ENCODE measurements at places on chromosomes 2 and 18.

- DNase-seq: no peak
These were observed 705 bp upstream of the TEX261 start for GRCh38 chr2:70995426-70995729.

DNA sequence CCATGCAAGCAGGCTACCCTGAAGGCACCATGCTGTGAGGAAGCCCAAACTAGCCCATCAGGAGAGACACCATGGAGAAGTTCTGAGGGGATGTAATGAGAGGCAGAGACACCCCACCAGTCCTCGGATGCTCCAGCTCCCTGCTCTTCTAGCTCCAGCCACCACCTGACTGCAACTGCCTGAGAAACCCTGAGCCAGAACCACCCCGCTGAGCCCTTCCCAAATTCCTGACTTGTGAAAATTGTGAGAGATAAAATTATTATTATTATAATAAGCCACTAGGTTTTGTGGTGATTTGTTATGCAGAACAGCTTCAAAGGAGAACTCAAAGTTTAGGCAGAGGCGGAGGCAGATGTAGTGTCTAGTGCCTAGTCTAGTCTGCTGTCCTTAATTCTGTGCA, 67.1 kb upstream of the HK2 start:
- DNase-seq: no peak

DNA sequence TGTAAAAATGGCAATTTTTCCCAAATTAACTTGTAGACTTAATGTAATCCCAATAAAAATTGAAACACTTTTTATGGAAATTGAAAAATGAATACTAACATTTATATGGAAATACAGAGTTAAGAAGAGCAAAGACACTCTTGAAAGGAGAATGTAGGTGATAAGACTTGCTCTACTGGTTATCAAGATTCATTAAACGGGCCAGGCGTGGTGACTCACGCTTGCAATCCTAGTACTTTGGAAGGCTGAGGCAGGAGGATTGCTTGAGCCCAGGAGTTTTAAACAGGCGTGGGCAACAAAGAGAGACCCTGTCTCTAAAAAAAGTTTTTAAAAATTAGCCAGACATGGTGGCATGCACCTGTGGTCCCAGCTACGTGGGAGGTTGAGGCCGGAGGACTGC, 29.5 kb upstream of the ZNF396 start:
- DNase-seq: no peak

DNA sequence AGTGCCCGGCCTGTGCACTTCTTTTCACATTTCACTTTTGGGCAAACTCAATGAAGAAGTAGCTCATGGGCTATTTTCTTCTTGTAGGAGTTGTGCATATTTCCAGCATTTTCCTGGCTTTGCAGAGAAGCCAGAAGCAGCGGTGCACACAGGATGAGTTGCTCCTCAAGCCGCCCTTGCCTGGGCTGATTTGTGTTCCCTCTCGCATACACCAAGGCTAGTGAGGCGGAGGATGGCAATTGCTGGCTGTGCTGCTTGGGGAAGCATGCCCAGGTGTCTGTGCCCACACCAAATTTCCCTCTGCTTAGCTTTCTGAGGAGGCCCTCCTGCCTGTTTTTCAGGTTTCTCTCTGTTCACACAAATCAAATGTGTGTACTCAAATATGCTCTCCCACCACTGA, 85.4 kb upstream of the TMEM200C start:
- no peak for DNase-seq

DNA sequence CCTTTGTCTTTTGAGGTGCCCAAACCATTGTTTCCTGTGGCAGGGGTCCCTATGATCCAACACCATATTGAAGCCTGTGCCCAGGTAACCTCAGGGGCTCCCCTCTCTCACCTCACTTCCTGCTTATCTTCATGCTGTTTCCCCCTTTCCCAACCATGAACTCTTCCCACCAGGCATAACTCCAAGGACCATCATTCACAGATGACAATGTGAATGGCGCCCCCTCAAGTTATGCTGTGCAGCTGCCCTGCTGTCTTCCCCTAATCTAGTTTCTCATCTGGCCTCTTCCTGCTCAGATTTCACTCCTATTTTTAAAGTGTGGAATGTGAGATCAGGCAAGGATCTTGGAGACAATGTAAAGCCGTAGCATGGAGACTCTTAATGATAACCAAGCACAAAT, 1.4 kb downstream of the GMPPA start:
- DNase-seq: no peak

DNA sequence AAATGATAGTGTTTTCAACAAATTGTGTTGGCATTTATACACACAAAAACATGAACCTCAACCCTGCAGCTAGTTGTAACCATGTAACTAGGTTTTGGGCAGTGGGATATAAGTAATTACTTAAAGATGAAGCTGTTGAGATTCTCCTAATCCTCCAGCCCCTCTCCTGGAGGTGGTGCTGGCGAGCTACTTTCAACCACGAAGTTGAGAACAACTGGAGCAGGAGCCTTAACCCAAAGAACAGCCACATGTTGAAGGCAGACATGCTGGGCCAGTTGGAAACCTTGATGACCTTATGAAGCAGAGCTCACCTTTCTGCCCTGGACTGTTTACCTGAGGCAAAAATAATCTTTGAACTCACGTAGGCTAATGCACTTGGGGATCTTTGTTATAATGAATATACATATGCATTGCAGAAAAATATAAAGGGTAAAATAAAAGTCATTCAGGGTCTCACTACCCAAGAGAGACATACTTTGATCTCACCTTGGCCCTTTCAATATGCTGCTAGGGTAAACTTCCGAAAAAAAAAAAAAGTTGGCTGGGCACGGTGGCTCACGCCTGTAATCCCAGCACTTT, 89.6 kb upstream of the NPAS2 start:
- DNase-seq: no peak

DNA sequence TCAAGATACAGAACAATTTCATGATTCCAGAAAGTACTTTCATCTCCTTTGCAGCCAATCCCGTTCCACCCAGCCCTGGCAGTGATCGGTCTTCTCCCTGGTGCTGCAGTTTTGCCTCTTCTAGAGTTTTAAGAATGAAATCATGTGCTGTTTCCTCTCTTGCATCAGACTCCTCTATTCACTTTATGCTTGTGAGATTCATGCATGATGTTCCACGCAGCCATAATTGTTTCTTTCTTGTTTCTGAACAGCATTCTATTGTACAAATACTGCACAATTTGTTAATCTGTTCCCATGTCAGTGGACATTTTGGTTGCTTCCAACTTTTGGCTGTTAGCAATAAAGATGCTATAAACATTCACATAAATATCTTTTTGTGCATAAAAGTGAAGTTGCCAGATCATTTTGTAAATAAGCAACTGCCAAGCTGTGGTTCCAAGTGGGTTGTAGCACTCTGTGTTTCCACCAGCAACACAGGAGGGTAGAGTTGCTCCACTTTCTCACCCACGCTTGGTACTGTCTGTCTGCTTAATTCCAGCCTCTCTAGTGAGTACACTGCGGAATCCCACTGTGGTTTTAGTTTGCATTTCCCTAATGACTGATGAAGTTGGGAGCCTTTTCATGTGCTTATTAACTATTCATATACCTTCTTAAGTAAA, 104.5 kb downstream of the TWIST2 start:
- DNase-seq: no peak

DNA sequence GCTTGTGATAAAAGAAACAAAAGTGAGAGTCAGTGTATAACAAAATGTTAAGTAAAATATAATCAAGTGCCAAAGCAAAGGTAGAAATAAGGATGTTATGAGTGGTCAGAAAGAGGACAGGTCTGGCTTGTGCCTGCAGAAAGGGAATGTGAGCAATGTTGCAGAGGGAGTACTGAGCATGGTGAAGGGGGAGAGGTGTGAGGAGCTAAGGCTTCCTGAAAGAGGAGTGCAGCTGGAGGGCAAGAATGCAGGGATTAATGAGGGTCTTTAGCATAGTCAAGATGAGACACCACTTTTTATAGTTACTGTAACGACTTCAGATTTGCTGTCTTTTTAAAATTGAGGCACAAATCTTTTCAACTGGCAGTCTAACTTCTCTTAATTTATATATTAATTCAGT, 22.0 kb upstream of the FIGN start:
- DNase-seq: no peak

GRCh38 chr2:47072728-47073191, 82.3 kb downstream of the STPG4 start:
- DNase-seq: no peak

- no peak for DNase-seq
These were observed 143.5 kb downstream of the ACKR3 start for GRCh38 chr2:236712961-236713673.

DNA sequence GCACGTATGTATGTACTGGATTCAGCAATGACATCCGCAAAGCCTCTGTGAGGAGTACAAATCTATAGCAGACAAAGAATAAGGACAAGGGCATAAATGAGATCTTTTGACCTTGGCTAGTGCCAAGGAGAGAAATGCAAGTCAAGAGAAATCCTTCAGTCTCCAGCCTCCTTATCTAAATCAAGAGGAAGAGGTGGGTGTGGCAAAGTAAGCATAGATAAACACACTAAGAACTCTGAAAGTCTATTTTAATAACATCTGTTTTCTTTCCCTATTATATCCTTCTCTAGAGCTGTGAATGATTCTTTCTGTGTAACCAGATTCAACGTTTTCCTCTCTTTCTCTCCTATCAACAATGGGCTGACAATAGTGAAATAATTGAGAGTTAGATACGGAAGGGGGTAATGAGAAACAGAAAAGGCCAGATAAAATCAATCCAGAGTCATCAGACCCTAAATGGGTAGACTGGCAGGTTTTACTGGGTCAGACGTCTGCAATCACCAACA, 118.5 kb upstream of the ZFP36L2 start:
- no peak for DNase-seq

DNA sequence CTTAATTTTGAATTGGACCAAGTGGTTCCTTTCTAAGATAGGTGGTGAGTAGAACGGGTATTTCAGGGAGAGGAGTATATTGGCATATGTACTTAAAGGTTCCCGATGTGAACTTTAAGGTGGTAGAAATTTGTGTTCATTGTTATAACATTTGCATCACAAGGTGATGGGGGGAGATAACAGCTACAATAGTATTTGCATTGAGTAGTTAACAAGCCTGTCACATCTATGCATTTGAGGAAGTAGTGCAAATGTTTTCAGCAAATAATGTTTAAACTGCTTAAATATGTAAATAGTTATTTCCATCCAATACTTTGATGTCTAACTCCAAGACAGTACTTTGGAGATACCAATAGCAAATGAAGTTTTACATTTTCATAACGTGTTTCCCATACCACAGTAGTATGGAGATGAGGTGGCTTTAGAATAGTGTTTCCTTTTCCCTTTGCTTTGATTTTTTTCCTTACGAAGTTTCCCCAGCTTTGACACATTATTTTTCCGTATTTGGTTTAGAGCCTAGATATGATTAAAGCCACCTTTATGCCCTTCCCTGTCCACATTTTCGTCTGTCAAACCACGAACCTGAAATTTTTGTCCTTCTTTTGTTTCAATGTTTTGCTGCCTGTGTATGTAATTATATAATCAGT, 46.6 kb downstream of the VAPA start:
- no peak for DNase-seq

DNA sequence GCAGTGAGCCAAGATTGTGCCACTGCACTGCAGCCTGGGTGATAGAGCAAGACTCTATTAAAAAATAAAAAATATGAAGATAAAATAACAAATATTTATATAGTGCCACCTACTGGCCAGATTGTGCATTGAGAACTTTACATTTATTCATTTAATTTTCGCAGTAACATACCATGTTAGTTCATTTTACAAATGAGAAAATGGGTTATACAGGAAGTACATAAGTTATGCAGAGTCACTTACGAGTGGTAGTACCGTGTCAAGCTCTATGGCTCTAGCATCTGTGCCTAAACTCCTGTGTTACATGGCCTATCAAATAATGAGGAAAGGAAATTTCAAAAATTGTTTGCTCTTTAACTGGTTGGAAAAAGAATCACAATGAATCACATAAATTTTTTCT, 27.9 kb downstream of the RIF1 start:
- DNase-seq: no peak

DNA sequence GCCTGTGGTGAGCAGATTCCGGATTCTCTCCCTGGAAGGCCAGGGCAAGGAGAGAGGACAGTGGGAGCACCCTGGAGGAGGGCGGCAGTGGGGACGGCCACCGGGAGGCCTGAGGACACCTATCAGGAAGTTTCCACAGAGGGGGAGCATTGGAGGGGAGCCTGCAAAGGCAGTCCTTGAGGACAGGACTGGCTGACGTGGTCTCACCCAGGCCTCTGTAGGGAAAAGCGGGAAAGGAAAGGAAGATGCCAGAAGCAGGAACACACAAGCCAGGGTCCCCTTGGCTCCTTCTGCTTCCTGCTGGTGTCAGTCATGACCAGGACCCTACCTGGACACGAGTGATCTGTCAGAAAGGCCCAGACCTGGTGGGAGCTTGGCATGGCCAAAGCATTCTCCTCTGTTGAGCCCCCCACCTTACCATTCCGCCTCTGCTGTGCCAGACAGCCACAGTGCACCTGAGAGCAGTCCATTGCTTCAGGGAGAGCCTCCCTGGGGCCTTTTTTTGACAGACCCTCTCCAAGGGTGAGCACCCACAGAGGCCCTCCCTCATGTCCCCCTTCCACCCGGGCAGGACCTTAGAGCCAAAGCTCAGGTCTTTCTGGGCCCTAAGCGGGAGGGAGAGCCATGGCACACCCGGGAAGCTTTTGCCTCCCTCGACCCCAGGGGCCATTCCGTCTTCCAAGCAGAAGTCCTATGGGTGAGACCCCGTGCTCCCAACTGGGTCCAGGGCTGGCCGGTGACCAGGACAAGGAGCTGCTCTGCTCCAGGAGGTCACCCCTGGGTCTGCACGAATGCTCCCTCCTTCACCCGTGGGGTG, 333.1 kb downstream of the DYSF start:
- no peak for DNase-seq

DNA sequence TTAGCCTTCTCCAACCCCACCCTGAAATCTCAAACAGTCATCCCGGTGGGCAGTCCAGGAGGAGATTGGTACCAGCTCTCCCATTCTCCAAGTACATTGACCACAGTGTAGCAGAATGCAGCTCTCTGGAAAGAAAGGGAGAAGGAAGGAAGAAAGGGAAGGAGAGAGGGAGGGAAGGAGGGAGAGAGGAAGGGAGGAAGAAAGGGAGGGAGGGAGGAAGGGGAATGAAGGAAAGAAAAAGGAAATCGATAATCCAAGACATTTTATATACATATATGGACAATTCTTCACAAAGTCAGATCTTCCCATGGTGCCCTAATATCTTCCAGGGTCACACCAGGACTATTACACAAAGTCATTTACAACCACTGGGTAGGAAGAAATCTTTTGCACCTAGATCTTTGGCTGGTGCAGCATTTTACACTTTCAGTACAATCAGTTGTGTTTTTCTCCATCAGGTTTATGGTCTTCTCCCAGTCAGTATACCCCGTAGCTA, 58.8 kb downstream of the ARHGEF33 start:
- DNase-seq: no peak

DNA sequence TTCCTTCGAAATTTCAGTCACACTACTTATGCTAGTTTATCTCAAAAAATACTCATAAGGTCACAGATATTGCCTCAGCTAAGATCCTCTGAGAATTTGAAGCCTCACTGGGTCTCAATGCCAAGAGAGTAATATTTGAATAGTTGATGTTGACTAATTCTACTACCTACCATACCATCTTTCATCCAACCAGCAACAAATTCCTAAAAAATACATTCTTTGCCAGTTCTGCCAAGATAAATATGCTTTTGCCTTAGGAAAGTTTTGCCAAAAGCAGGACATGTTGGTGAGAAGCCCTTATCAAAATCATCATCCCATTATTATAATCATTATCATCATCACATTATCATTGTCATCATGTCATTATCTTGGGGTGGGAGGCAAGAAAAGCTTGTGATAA, 544.6 kb upstream of the ZEB2 start:
- DNase-seq: no peak

All from stimulated activated CD8-positive, alpha-beta memory T cell treated with anti-CD3 and anti-CD28 coated beads, Interleukin-7, amount 100 ng/mL, for 1 hour (primary cell).